ENCODE measurements at places on chromosomes 1 and 21.

DNA sequence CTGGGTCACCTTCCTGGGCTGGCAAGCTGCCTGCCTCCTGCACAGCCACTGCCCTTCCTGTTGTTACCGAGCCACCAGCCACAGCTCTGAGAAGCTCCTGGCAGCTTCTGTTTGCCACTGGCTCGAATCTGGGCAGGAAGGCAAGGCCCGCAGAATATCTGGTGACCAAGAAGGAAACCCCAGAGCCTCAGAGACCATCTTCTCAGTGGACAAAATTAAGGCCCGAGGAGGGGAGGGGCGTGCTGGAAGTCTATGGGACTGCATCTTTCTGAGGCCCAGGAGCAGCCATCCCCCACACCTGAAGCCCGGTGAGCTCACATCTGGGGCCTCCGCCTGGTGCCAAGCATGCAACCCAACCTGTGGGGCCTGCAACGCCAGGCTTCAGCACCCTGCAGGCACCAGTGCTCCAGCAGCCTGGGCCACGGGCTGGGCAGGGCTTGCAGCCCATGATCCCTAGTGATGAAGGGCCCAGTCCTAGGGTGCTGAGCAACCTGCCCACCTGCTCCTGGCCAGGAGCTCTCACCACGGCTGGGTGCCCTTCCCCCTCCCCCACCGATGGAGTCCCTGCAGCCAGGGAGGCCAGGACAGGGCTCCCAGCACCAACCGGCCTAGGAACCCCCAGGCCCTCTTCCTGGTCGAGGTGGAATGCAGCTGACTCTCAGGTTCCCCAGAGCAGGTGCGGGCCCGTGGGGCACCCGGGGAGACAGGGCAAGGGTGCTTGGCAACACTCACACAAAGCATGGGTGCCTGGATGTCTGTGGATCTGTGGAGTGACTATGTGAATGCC lies 879 bp downstream of the CPTP start:
- DNase-seq: no peak

DNA sequence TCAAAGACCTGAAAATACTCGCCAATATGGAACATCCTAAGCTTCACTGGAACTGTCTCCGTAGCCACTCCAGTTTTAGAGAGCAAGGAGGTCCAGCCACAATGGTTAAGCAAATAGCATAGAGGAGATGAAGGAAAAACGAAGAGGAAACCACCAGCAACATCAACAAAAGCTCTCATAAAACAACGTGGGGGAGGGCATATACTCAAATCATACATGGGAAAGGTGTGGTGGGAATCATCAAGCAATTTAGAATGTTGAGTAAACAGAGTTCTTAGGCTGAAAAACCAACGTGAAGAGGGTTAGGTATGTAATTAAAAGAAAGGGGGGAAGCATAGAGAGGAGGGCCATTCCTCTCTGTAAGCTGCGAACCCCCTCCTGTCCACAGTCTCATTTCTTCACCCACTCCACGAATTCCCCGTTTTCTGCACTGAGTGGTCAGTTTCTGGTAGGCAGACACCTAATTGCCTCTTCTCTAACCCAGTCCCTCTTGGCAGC lies 1.0 kb downstream of the TMEM59 start:
- no peak for DNase-seq

- DNase-seq: no peak
Measured at GRCh38 chr1:207944571-207944970, 33.6 kb upstream of the CD34 start.

DNA sequence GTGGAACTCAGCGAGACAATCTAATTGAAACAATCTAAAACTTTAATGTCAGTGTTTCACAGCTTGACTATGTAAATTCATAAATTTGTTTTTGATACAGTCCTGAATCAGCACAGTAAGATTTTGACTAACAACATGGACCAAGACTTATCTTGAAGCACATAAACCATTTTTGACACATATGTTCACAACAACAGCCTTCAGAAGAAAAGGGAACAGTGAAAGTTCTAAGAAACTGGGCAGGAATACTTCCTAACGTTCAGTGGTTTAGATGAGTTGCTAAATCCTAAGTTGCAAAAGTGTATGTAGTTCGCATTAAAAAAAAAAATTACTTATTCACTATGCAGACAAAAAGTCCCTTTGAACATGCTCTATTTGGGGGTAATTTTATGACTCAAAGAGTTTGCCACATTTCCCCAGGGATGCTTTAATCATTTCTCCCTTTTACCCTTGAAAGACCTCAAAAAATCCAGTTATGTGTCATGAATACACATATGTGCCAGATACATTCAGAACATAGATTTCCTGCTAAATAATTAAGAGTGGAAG lies 120.2 kb downstream of the MRPL39 start:
- no peak for DNase-seq

GRCh38 chr1:211331011-211331709 lies 4.5 kb downstream of the TRAF5 start:
- no peak for DNase-seq

DNA sequence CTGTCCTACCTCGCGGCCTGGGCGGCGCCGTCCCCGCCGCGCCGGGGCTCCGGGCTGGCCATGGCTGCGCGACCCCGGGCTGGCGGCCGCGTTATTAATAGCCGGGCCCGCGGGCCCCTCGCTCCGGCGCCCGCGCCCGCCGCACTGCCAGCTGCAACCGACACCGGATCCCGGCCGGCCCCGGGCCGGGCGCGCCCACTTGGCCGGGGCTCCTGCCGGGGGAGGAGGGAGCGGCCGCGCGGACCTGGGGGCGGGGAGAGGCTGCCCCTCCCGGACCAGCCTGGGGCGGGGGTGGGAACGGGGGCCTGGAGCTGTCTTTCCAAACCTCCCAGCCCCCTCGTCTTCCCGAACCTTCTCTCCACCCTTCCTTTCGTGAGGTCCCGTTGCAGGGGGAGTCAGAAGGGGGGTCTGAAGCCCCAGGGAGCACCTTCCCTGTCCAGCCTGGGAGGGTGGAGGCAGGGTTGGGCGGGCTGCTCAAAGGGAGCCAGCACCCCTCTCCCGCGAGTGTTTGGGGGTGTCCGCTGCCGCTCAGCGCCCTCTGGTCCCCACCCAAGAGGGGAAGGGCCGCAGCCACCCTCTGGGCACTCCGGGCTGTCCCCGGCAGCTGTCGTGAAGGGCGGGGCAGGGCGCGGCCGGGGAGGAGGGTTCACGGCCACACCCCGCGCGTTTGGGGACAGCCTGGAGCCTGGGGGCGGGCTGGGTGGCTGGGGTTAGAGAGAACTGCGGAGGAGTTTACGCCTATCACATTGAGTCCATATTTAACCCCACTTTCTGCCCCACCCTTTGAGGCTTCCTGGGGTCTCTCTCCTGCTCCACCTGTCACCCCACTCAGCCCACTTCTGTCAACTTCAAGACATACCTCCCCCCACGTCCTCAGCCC lies at the start of gene SYNC:
Gene SYNC, minus strand, starts transcription at position 172 of the 880 bp plus-strand sequence. Its CDS starts 110 bp downstream, at position 62.
- peak; percentile 40 for DNase-seq

DNA sequence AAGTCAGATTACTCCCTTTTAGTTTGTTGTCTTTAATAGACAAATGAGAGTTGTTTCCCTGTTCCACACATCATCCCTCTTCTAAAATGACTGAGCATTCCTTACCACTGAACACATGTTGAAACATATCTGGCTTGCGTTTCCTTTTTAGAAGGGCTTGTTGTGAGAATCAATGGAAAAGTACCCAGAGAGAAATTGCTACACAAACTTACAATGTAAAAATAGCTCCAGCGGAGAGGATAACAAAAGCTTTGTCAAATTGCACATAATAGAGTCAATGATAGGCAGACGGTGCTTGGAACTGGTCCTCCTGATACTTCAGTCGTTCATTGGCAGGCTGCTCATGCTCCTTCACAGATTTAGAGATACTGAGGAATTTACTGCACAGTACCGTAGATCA lies 123.9 kb downstream of the CYYR1 start:
- DNase-seq: no peak

GRCh38 chr1:240709676-240710075 lies 97.7 kb upstream of the GREM2 start:
- DNase-seq: no peak

DNA sequence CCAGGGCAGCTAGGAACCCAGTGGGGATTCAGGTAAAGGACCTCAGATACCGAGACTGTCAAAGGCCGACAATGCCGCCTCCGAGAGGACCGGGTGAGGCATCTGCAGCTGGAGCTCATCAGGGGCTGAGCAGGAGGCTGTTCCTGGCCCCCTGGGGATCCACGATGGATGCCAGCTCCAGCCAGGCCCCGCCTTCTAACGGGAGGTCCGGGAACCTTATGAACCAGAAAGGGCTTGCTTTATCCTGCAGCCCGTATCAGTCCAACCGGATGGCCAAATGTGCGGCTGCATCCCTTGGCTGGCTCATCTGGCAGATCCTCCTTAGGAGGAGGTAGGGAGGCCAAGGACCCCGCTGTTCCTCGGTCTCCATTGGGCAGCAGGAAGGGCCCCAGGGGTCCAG lies 32.0 kb downstream of the SLC45A1 start:
- no peak for DNase-seq

DNA sequence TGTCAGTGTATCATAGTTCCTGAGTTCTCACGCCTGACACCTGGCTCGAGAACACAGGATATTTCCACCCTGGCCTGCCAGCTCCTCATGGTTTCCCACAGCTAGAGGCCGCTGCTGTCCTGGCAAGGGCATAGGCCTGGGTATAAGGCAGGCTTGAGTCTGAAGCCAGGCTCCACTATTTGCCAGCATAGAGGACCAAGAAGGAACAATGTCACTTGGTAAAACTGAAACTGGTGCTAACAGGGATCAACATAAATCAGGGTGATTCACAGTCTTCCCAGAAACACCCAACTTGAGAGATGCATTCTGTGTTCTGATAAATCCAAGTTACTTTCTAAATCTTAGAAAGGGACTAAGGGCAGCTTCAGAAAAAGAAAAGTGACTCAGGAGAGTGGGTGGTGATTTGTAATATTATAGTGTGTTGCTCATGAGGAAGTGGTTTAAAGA lies 6.9 kb upstream of the S100A2 start:
- peak; percentile 58 for DNase-seq

- no peak for DNase-seq
Measured at GRCh38 chr1:244974106-244974505, 109.8 kb upstream of the HNRNPU start.

GRCh38 chr1:244964112-244964971 lies 100.0 kb upstream of the HNRNPU start:
- DNase-seq: no peak

DNA sequence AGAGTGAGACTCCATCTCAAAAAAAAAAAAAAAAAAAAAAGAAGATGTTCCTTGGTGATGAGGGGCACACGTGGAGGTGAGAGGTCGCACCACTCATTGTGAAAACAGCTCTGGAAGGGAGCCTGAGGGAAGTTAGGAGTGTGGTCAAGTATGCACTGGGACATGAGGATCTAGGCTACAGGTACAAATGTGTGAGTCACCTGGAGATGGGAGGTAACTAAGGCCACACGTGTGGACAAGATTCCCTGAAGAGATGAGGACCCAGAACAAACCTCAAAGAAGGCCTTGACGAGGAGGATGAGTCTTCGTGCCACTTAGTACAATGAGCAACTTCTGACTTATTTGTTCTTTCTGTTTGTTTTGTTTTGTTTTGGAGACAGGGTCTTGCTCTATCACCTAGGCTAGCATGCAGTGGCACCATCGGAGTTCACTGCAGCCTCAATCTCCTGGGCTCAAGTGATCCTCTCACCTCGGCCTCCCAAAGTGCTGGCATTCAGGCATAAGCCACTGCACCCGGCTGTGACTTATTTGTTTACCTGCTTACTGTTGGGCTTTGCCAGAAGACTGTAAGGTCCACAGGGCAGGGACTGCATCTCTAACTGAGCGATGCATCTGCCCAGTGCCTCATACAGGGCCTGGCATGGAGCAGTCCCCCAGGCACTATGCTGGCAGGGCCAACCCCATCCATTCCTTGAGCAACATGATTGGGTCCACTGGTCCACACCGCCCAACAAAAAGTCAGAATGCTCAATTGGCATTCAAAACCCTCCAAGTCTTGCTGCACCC lies 6.4 kb downstream of the ASAP3 start:
- no peak for DNase-seq

- DNase-seq: no peak
Measured at GRCh38 chr1:147635342-147635741, 35.0 kb downstream of the ACP6 start.

- no peak for DNase-seq
Measured at GRCh38 chr1:94385308-94385929, 32.8 kb upstream of the ABCD3 start.

- no peak for DNase-seq
Measured at GRCh38 chr1:93648656-93649055, 33.0 kb downstream of the BCAR3 start.

GRCh38 chr21:30842990-30843389 lies 13.4 kb upstream of the KRTAP7-1 start:
- no peak for DNase-seq

GRCh38 chr1:55310505-55310971 lies 95.4 kb upstream of the USP24 start:
- DNase-seq: no peak

GRCh38 chr1:177933881-177934280 lies 36.0 kb downstream of the SEC16B start:
- no peak for DNase-seq

DNA sequence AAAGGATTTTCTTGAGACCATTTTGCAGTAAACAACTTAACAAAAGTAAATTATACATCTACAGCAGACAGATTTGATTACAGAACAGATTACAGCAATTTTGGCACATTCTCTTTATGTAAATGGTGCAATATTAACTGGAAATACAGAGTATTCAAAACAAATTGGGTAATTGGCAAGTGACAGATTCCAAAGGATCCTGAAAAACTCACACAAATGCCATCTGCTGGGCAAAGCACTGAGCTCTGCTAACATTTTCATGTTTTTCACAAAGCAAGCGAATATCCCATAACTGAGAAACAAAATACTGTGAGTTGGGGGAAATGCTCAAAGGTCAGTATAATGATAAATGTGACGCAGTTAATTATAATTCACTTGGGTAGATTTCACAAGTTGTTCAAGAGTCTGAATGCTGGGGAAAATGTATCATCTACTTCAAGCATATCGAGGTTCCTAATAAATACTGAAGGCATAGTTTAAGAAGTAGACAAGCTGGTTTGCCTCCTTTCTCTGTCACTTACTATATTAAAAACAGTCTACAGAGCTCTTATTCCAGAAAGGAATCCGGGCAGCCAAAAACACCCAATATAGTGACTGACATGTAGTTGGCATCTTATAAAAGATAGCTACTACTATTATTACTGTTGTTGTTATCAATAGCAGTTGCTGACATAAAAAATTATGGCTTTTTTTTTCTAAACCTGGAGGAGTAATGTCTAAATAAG lies 75.8 kb upstream of the SDC3 start:
- no peak for DNase-seq

DNA sequence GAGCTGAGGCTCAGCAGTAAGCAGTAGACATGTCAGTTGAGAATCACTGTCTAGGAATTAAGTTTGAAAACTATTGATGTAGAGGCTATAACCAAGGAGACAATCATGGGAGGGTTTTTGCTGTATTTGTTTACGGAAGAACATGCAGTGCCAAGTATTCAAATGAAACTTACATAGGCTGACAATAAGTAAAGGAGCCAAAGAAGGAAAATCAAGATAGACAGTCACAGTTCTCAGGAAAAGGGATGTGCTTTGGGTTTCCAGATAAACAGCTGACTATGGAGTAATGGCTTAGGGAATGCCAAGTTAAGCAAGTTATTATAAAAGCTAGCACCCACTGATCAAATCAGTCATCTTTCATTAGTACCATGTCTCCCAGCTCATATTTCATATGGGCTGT lies 21.5 kb downstream of the GNG12 start:
- no peak for DNase-seq

Measured in germinal center (tissue), 1 donor.